ENCODE measurements at places on chromosomes 5 and 9. TPM values are rescaled to one million over a fixed set of nuclear protein-coding genes. Genes with fewer than 3 reads are reported as not detected.
A peak's percentile ranks its signal among the peaks of the same experiment; 100 is the strongest.

GRCh38 chr9:99415606-99416005 lies 193.5 kb downstream of the SEC61B start:
- H3K4me3 ChIP-seq = no peak overlapping the region
- no peak overlapping the region for H3K27ac ChIP-seq
- DNase-seq = no peak
- H3K4me1 ChIP-seq = no peaks in the 10 kb centered on the region
- no peaks in the 10 kb centered on the region for H3K27me3 ChIP-seq

The BDP1 gene
- polyA plus RNA-seq = 42.2 TPM

DNA sequence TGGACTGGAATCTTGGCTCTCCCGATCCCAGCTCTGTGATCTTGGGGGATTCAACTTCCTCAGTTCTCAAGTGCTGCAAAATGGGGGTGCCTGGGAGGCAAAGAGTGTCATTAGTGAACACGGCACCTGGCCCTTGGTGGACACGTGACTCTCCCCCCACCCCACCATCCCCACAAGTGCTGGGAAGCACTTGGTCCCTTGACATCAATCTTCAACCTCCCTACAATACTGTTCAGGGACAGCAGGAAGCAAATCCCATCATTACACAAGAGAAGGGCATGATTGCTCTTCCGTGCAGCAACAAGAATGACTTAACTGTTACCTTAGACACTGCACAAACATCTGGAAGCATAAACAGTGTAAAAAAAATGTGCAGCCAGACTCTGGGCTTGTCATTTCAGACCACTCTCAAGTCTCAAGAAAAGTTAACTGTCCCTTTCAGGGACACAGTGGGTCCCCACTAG lies 61.4 kb downstream of the PSMB7 start:
- peaks cover 93% of the 10 kb centered on the region for H3K36me3 ChIP-seq
- no peak overlapping the region for H3K4me3 ChIP-seq
- H3K4me1 ChIP-seq = peaks cover 12% of the 10 kb centered on the region
- no peak overlapping the region for H3K27ac ChIP-seq
- DNase-seq = no peak

GRCh38 chr5:68240771-68241170 lies 25.2 kb downstream of the PIK3R1 start:
- H3K4me1 ChIP-seq = peaks cover 91% of the 10 kb centered on the region
- H3K4me3 ChIP-seq = no peak overlapping the region
- peak overlapping the region; percentile 68 for H3K27ac ChIP-seq
- no peak for DNase-seq

The IRGM gene
- polyA plus RNA-seq = 0.66 TPM
